ENCODE measurements at places on chromosomes 6 and 20.

- DNase-seq: no peak
Observed at GRCh38 chr20:36055145-36055544, 86.8 kb downstream of the CNBD2 start.

GRCh38 chr20:54645445-54646155 lies 170.2 kb downstream of the DOK5 start:
- no peak for DNase-seq

- no peak for DNase-seq
Observed at GRCh38 chr6:18048953-18049630, 61.7 kb upstream of the KIF13A start.

DNA sequence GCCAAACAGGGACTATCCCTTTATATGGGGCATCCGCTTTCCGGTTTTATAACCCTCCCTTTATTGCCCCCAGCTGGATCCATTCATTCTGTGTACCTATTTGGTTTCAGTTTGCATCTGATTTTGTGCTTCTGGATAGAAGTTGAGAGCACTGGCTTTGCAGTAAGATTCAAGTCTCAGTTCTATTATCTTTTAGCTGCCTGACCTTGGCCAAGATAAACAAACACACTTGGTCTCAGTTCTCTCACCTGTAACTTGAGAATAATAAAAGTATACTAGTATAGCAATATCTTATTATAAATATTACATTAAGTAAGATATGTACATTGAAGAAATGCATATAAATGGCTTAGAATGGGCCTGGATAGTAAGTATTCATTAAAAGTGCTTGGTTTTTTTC lies 182.4 kb upstream of the TSHZ2 start:
- DNase-seq: no peak

DNA sequence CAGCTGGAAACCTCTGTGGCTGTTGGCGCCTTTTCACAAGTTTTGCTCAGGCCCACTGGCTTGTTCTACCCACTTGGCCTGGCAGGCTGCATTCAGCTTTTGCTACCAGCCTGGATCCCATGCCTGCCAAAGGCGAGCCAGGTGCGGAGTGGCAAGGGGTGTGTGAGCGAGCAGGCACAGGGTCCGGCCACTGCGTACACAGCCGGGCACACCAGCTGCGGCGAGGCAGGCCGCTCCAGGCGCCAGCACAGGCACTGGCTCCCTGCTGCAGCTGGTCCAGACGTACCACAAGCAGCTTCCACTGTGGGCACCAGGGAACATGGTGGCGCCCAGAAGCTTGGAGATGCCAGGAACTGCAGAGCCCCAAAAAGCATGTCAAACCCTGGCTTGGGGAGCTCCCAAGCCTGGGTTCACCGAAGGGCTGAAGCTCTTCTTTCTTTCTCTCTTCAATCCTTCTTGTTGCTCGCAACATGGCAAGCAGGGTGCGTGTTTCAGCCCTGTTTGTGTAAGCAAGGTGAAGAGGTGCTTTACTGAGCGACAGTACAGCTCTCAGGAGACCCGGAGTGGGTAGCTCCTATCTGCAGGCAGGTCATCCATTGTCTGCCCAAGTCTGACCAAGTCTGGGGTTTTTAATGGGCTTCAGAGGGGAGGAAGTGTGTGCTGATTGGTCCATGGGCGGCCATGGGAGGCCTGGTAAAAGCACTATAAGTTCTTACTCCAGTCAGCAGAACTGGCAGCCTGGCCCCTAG lies 32.6 kb upstream of the GRM4 start:
- peak; percentile 79 for DNase-seq

DNA sequence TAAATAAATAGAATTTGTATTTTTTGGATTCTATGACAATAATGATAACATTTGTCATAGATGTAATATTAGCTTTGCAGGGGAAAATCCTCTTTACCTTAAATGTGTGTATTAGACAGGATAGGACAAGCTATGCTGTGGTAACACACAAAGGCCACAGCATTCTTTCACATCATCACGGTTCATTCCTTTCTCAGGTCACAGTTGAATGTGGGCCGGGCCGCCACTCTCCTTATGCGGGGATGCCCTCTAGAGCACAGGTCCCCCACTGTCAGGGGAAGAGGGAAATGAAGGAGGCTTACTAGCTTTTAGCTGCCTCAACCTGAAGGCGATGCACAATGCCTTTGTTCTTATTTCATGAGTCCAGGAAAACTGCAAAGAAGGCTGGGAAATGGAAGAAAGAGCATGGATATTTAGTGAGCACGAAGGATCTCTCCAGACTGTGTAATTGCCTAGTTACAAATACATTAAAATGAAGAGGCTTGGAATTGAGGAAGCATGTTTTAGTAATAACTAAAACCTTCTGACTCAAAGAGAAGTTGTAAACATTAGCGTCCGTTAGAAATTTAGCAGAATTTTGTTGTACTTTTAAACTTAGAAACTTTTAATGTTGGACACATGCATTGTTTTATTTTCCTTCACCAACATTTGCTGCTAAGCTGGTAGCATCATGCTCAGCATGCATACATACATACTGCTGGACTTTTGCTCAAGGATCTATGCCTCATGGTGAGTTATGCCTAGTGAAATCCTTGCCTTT lies 248.9 kb upstream of the FOXQ1 start:
- DNase-seq: no peak

GRCh38 chr20:41938353-41938752 lies 320.2 kb upstream of the CHD6 start:
- no peak for DNase-seq

- no peak for DNase-seq
Observed at GRCh38 chr20:57410398-57410920, 19.3 kb downstream of the RBM38 start.

DNA sequence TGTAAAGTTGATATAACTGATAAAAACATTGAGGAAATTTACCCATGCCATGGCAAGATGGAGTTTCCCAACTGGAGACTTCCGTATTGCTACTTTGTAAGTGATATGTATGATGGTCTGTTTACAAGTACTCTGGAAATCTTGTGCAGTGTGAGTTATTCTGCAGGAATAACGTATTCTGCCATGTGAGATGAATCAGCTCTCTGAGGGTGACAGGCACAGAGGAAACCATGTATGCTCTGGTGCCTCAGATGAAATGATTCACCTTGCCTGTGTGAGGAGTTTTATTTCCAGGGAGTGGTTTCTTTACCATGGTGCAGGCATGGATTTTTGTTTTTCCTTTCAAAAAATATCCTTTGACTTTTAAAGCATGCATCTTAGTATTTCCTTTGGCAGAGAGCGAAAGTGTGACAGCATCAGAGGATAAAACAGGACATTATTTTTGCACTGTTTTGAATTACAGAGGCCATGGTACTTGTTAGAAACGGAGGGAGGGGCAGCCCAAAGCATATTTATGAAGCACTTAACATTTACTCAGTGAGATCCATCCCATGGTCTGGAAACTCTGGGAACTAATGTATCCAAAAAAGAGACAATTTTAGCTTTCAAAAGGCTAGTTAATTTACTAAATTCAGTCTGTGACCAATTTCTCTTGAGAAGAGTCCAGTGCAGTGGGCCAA lies 36.0 kb upstream of the MTRF1L start:
- no peak for DNase-seq

DNA sequence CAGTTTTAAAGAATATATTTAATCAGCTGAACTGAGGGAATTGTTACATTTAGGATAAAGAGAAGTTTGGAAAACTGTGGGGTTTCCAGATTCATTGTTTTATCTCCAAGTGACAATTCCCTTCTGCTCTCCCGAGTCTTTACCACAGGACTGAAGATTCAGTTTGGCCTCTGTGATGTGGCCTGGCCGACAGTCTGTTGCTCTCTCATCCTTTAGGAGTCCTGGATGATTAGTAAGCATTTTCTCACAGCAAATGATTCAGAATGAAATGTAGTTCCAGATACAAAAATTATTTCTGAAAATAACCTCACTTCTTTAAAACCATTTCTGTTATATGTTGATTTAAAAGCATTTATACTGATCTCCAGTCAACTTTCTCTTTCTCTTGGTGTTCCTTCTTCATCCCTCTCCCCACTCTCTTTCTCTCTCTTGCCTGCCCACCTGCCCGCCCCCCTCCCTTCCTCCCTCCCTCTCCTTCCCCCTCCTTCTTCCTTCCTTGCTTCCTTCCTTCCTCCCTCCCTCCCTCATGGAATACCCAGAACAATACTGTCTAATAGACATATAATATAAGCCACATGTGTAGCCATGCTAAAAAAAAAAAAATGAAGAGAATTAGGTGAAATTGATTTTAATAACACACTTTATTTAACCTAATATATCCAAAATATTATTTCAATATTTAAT lies 254.9 kb downstream of the PRL start:
- DNase-seq: no peak

DNA sequence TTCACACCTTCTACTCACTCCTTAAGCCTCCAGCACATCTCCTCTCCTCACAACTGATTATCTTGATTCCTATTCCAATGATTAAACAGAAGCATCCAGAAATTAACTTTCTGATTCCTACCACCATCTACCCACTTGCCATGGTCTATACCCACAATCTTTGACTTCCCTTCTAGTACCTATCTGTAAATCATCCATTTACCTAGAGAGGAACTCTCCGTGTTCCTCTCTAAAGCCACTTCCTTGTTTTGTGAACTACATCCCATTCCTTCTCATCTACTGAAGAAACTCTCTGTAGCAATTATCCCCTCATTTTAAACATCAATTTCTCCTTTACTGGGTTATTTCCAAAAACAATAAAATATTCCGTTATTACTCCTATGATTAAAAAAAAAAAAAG lies 167.3 kb downstream of the ARHGAP18 start:
- DNase-seq: no peak

- DNase-seq: no peak
Observed at GRCh38 chr6:63600136-63600535, 27.9 kb downstream of the LOC128125822 start.

- no peak for DNase-seq
Observed at GRCh38 chr6:108114841-108115597, 40.5 kb upstream of the OSTM1 start.

DNA sequence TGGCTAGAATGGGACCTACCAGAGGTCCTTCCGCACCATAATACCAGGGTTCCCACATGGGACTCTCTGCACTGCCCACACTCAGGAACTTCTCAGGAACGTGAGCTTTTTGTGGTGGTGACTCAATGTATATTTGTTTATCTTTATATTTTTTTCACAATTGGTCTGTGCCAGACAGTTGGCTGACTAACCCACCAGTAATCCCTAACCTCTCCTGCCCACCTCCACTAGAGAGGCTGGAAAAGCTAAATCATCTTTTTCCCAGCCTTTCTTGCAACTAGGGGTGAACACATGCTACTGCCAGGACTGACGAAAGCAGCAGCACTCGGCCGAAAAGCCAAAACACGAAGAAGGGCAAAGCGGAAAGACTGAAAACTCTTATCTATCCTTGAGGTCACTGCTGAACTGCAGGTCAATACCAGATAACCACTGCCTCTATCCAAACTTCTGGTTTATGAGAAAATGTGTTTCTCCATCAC lies 112.9 kb downstream of the TRERF1 start:
- DNase-seq: no peak

GRCh38 chr6:45078432-45078831 lies 249.7 kb upstream of the RUNX2 start:
- DNase-seq: no peak

DNA sequence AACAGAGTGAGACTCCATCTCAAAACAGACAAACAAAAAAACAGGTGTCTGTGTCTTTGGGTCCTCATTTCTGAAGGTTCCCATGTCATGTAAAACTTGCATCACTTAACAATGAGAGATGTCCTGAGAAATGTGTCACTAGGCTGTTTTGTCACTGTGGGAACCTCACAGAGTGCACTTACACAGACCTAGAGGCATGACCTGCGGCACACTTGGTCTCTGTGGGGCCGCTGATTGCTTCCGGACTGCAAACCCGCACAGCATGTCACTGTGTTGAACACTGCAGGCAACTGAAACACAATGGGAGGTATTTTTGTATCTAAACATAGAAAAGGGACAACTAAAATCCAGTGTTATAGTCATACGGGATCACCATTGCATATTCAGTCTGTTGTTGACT lies 42.3 kb upstream of the TMEM181 start:
- no peak for DNase-seq

GRCh38 chr6:25878721-25879322 lies 4.8 kb upstream of the SLC17A3 start:
- DNase-seq: no peak

DNA sequence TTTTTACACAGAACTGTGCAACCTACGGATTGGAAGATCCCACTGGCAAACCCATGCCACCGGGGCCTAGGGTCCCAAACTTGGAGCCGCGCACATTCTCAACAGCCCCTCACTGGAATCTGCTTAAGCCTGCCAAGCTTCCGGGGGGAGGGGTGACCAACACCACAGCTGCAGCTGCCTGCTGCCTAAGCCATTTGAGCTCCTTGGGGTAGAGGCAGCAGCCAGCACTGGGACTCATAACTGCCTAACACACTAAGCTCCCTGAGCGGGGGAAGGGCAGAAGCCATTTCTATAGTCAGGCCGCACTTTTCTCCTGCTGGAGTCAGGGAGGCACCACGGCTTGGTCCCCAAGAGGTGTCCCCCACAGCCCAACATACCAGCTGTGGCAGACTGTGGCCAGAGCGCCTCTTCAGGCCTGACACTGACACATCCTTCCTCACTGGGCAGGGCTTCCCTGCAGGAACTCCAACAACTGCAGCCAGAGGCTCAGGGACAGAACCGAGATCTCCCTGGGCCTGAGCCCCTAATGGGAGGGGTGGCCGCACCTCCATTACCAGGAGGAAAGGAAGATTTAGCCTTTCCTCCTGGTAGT lies 270.3 kb upstream of the ECI2 start:
- DNase-seq: no peak

GRCh38 chr20:53352727-53353440 lies 240.8 kb downstream of the ZNF217 start:
- DNase-seq: no peak
